ENCODE measurements at places on chromosomes 5 and 9.

- no peak for DNase-seq
Observed at GRCh38 chr9:32709871-32710270, 73.5 kb upstream of the TMEM215 start.

DNA sequence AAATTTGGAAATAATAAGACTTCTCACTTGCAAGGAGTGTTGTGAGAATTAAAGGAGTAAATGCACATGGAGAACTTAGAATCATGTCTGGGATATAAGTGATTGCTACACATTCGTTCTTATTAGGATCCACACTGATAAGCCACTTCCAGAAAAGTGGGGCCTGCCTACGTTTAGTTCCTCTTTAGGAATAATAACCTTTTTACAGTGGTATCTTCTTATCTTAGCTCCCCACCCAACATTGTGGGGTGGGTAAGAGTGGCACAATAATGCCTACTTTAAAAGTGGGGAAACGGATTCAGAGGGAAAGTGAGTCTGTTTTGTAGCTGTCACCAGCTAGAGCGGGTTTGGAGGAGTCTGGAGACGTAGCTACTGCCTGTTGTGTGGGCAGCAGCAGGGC is 16.0 kb downstream of the DOCK2 start:
- no peak for DNase-seq

GRCh38 chr9:13386935-13387733 is 107.6 kb upstream of the MPDZ start:
- no peak for DNase-seq

- no peak for DNase-seq
Observed at GRCh38 chr5:75993183-75993582, 90.0 kb upstream of the SV2C start.

- DNase-seq, result no peak
Observed at GRCh38 chr9:22040760-22041159, 31.7 kb upstream of the CDKN2B start.

DNA sequence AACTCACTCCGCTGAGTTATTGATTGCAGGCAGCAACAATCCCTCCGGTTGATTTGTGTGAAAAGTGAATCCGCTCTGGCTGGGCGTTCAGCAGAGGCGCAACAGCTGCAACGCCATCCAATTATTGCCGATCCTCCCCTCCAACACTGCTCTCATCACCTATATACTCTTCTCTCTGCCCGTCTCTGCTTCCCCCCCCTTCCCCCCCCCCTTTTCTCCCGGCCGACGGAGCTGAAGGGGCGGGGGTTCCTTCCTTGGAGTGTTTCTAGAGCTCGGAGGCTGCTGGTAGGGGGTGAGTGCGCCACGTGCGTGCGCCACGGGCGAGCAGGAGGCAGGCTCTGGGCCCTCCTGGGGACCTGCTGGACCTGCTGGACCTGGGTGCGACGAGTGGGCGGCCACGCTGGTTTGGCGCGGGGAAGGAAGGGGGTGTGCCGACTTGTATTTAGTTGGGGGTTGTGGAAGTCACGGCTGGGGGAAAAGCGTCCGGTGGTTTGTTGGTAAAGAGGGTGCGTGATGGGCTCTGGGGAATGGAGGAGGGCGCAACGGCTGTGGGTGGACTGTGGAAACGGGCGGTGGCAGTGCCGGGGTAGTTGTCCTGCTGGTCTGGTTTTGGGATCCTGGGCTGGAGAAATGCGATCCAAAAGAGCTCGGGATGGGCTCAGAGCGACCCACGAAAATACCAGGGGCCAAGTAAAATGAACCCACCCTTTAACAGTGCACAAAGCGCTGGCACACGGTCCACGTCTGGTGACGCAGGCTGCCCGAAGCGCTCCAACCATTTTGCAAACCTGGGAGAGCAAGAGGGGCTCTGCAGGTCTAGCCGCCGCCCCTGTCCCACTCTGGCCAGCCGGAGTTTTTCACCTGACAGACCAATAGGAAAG is 6.4 kb upstream of the MEF2C start:
- DNase-seq, result no peak

DNA sequence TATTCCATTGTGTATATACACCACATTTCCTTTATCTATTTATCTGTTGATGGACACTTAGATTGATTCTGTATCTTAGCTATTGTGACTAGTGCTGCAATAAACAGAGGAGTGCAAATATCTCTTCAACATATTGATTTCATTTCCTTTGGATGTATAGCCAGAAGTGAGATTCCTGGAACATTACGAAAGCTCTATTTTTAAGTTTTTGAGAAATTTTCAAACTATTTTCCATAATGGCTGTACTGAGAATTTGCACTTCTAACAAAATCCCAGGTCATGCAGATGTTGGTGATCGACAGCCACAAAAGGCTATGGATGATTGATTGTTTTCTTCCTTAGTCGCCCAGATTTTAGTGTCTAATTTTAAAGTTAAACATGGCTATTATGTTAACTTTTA is 132.7 kb upstream of the MTAP start:
- no peak for DNase-seq

- DNase-seq, result no peak
Observed at GRCh38 chr9:120603591-120603990, 23.6 kb upstream of the CDK5RAP2 start.

GRCh38 chr5:99771296-99771695 is 763.9 kb upstream of the FAM174A start:
- no peak for DNase-seq

DNA sequence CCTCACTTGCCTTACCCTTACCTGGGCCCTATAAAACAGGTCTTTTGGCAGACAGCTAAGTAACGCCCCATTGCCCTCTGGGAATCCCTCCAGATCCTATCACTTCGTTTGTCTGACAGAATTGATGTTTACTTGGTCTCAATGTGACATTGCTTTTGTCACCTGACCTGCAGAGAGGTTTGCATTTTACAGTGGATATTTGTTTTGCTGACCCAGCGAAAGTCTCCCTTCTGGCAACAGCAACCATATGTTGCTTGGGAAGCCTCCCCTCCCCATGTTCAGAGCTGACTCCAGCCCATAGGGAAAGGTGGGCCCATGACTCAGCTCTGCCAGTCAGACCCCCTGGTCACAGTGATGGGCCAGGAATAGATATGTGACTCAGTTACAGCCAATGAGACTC is 54.0 kb upstream of the LARP1 start:
- no peak for DNase-seq

DNA sequence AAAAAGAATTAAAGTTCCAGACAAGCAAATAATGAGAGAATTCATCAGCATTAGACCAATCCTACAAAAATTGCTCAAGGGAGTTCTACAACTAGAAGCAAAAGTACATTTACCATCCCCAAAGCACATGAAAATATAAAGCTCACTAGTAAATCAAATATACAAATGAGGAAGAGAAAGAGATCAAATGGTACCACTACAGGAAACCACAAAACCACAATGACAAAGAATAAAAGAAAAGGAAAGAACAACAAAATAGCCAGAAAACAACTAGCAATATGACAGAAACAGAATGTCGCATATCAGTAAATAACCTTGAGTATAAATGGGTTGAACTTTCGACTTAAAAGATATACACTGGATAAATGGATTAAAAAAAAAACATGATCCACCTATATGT is 739.0 kb downstream of the DTWD2 start:
- DNase-seq, result no peak

DNA sequence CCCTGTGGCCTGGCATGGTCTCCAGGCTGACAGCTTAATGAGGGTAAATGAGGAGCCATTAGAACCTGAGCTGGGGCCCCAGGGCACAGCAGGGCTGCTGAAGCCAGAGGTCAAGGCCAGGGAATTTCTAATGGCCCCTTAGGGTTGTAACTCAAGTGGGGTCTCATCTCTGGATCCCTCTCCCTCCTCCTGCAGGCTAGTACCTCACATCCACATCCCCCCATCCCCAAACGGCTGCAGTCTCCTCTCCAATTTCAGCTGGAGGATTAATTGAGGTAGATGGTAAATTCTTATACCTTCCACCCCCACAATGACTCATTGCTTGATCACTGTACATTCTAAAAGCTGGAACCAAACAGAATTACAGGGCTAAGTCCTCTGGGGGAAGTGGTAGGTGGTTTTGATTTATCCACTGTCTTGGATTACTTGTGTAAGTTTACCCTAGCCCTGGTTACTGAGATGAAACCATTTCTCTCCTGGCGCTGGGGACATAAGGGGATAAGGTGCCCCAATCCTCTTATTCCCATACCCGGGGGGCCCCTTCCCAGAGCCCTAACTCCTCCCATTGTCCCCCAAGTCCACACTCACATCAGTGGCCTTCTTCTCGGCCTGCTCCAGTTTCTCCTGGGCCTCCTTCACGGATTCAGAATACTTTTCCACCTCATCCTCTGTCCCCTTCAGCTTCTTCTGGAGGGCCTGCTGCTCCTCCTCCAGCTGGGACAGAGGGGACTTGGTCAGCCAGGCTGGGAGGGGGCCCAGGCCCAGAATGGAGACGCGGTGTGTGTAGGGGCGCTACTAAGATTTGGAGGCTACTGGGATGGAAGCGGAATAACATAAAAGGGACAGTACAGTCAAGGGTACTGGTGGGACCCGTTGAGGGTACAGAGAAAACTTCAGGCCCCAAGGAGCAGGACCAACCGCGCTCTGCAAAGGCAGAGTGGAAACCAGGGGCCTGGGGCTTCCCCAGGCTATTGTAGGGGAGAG is 875 bp downstream of the TPM2 start:
- no peak for DNase-seq

DNA sequence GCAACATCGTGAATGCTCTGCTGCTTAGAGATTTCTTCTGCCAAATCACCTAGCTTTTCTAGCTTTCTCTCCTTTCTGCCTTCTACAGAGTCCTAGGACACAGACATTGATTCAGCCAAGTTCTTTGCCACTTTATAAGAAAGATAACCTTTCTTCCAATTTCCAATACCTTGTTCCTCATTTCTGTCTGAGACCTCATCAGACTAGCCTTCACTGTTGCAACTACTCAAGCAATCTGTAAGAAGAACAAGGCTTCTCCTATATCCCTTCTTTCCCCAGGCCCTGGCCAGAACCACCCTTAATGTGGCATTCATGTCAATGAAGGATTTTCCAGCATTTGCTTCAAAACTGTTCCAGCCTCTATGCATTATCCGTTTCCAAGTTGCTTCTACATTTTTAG is 24.3 kb downstream of the FBXO10 start:
- no peak for DNase-seq

DNA sequence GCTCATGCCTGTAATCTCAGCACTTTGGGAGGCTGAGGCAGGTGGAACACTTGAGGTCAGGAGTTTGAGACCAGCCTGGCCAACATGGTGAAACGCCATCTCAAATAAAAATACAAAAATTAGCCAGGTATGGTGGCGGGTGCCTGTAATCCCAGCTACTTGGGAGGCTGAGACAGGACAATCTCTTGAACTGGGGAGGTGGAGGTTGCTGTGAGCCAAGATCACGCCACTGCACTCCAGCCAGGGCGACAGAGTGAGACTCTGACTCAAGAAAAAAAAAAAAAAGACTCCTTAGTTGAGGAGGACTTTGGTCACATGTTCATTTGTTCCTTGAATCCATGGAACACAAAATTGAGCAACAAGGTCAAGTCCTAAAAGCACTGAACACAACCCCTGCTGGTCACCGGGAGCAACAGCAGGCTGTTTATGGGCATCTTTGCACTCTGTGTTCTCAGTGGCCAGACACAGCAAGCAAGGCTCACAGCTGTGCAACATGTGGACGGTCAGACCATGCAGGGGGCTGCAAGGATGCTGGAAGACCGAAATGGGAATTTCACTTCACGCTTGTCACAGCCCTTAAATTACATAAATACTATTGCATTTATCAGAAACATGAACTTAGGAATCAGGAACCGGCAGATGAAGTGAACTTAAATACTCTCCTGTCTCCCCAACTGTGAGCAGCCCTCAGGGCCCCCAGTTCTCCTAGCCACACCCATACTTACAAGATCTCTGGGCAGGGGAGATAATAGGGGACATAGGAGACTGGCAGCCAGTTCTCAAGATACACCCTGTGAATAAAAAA is 2.8 kb downstream of the GBGT1 start:
- DNase-seq, result no peak

- DNase-seq, result no peak
Observed at GRCh38 chr5:160359816-160360215, 10.6 kb downstream of the C1QTNF2 start.

- DNase-seq, result no peak
Observed at GRCh38 chr5:179194941-179195381, 134.8 kb downstream of the ZNF354C start.

- DNase-seq, result no peak
Observed at GRCh38 chr5:41754857-41755256, 115.4 kb downstream of the OXCT1 start.

GRCh38 chr5:102700120-102700831 is 54.8 kb upstream of the PAM start:
- no peak for DNase-seq

GRCh38 chr5:119063579-119064379 is 7.1 kb upstream of the DMXL1 start:
- DNase-seq, result no peak

DNA sequence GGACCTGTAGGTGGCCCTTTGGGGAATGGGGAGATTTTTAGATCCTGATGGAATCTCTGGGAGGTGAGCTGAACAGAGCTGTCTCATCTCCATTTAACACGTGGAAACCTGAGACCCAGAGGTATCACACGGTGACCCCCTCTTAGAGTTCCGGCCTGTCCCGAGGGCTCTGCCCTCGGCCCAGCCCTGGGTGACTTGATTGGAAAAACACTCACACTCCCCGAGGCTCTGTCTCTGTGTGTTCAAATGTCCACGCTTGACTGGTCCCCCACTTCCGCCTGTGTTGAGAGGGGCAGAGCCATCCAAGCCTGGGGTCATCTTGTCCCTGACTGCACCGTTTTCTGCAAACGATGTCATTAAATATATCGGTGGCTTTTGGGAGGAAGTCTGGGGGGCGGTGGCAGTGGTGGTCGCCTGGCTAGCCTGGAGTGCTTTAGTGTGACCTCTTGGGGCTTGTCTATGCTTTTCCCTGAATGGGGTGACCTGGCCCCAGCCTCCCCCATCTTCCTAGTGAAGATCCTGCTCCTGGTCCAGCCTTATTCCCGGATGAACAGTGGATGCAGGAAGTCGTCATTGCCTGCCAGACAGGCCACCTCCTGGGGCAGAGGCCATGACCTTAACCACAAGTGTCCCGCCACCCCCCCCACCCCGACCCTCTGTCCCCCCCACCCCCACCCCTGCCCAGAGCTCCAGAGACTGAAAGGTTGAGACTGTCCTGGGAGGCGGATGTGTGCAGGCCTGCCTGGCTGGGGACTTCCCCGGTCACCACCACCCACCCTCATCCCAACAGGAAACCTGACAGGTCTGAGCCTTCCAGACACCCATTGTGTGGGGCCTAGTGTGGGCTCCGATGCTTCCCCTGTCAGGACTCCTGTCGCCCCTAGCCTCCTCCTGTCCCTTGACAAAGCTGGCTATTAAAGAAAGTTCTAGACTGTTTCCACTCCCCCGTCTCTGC is 5.3 kb upstream of the DAB2IP start:
- DNase-seq, result no peak

- no peak for DNase-seq
Observed at GRCh38 chr5:67380431-67380830, 183.8 kb upstream of the CD180 start.

DNA sequence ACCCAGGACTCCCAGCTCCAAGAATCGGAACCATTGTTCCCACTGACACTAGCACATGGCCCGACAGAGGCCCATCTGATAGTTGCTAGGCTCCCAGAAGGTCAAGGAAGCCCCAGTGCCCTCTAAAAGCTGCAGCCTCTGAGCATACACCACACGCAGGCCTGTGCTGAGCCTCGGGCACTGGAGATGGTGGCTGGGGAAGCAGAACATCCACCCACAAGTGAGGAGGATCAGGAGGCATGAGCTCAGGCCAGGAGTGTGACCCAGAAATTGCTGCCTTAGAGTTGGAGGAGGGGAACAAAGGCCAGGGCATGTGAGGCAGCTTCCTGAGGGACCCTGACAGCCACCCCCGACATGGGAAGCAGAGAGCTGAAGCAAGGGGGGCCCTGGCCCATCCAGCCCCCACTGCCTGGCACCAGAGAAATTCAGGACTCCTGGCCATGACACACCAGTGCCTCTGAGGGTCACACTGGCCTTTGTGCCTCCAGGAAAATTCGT is 21.4 kb downstream of the IPPK start:
- DNase-seq, result no peak
